Upper lobe of right lung (tissue), 1 donor: ENCODE measurements at places on chromosomes 3 and 15.

DNA sequence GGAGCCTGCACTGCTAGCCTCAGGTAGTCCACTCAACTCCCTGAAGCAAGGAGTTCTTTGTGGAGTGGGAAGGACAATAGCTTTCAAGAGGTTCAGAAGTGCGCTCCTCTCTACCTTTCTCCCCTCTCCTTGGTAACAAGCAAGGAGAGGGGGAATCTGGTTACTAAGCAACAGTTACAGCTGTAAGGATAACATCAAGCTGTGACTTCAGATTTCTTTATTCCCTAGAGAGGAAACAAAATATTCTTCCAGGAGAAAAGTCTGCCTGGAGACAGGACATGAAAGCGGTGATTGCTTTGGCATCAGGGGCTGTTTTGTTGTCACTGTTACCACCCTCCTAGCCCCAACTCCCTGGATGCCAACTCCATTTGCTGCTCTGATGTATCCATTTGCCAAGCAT, 70.4 kb downstream of the TRANK1 start:
- H3K4me3 ChIP-seq = no peak overlapping the region
- H3K4me1 ChIP-seq = no peaks in the 10 kb centered on the region
- no peak for DNase-seq
- H3K27me3 ChIP-seq = no peaks in the 10 kb centered on the region
- H3K27ac ChIP-seq = no peak overlapping the region

DNA sequence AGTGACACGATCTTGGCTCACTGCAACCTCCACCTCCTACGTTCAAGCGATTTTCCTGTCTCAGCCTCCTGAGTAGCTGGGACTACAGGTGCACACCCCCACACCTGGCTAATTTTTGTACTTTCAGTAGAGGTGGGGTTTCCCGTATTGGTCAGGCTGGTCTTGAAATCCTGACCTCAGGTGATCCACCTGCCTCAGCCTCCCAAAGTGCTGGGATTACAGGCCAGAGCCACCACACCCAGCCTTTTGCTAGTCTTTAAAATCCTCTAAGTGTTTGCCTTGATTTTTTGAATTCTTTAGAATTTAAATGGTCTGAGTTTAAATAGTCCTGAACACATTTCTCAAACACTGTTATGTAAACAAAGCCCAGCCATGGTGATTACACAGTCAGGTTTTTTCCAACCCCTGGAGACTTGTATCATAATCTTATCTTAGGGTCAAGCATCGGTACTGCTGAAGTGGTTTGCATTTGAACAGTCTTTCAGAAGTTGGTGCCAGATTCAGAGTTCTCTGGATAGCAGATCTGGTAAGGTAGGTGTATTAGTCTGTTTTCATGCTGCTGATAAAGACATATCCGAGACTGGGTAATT, 28.2 kb upstream of the PIAS1 start:
- no peaks in the 10 kb centered on the region for H3K36me3 ChIP-seq
- H3K27me3 ChIP-seq = no peaks in the 10 kb centered on the region
- H3K27ac ChIP-seq = peak overlapping the region; percentile 42
- DNase-seq = no peak
- H3K4me1 ChIP-seq = peaks cover 4% of the 10 kb centered on the region

DNA sequence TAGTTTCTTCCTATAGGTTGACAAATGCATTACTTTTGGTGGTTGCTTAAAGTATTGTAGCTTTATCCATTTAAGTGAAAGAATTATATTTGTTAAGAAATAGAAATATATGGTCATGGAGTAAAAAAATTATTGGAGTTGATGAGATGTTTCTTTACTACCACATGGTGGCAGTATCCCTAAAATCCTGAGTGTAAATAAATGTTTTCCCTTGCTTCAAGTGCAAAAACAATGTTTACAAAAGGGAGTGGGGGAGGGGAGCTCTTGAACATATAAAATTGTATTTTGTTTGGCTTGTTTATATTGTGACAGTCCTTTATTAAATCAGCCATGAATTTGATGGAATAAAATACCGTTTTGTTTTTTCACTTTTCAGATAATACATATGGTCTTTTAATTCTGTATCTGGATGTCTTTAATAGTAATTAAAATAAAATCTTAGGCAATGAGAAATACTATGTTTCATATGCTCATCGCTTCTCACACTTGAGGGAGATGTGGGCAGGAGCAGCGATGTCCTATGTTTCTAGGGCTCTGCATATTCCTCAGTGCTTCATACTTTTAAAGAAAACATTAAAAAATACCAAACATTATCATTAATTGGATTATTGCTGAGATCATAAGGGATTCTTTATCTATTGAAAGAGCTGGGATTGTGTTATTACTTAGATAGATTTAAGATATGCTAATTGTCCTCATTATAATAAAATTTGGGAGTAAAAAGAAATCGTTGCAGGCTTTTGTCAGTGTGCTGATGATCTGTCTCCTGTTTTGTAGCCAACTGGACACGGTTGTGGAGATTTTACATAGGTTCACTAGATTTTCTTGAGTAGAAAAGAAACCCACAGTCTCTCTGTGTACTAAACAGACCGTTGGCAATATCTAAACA, 349.7 kb downstream of the TUSC7 start:
- no peak overlapping the region for H3K4me3 ChIP-seq
- no peaks in the 10 kb centered on the region for H3K27me3 ChIP-seq
- H3K27ac ChIP-seq = no peak overlapping the region
- H3K4me1 ChIP-seq = peaks cover 4% of the 10 kb centered on the region

DNA sequence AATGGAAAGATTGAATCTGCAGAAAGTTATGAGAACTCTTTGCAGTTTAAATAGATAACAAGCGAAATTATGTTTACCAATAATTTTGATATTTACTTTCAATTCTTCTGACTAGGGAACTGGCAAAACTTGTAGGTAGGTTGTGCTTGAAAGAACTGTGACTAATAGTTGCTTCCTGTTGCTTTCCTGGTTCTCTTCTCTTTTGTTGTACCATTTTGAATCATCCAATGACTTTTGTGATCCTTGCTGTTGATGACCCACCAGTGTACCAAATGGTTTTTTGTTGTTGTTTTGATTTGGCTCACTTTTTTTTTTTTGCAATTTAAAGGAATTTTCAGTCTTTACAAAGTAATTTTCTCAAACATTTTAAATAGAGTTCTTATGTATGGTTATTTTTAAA, 64.9 kb upstream of the DCBLD2 start:
- H3K4me1 ChIP-seq = no peaks in the 10 kb centered on the region
- no peak overlapping the region for H3K27ac ChIP-seq
- no peak for DNase-seq
- H3K36me3 ChIP-seq = no peaks in the 10 kb centered on the region

DNA sequence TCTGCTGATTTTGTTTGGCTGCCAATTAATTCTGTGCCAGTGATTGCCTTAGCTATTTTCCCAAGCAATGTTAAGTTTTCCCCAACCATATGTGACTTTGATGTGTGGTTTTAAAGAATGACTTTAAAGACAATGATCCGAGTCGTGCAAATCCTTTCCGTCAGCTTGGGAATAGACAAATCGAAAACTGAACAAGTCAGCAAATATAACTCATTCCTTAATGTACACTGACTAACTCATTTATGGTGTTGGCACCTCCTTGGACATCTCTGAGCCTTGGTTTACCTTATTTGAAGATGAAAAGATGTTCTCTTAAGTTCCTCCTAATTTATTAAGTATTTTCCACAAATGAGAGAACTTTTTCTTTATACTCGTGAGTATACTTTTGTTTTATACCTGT, 249.4 kb upstream of the SLCO3A1 start:
- H3K36me3 ChIP-seq = no peaks in the 10 kb centered on the region
- H3K4me3 ChIP-seq = no peak overlapping the region
- no peak overlapping the region for H3K27ac ChIP-seq
- H3K27me3 ChIP-seq = peaks cover 7% of the 10 kb centered on the region
- DNase-seq = no peak
- H3K4me1 ChIP-seq = no peaks in the 10 kb centered on the region

DNA sequence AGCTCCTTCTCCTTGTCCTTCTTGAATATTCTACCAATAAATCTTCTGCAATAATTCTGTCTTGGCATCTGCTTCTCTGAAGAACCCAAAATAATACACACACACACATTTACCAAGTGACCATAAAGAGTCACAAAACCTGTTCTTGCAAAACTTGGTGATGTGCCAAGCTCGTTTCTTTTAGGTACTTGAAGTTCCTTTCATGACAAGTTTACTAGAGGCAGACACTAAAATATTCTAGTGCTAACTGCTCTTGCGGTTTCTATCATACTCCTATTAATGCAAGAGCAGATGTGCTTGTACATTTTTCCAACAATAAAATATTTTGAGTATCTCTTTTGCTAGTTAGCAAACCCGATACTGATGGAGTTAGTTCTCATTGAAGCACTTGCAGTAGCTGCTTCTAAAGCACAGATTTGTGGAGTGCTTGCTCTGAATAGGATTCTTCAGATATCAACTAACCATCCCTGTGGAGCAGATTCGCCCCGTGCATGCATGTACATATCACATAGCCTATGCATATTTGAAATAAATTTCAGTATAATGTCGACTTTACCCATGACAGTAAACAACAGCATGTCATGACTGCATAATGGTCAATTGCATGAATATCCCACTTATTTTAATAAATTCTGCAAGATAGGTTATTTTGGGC, 23.2 kb downstream of the HHLA2 start:
- H3K27ac ChIP-seq = no peak overlapping the region
- H3K36me3 ChIP-seq = no peaks in the 10 kb centered on the region
- DNase-seq = no peak

DNA sequence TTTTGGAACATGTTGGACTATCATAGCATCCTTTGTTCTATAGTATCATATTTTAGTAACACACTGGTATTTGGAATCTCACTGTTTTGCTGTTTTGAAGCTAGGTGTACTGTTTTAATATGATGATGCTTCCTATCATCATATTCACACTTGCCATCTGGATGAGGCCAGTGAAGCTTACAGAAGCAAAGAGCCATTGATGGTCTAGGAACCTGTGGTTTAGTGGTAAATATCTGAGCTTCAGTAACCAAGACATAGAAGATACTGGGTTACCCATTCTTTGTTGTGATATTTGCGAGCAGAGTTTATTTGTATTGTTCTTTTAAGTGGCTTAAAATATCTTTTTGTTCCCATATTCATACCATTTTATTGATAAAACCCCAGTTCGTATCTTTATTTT, 304.1 kb downstream of the SATB1 start:
- DNase-seq = no peak
- no peak overlapping the region for H3K4me3 ChIP-seq
- no peaks in the 10 kb centered on the region for H3K27me3 ChIP-seq
- no peak overlapping the region for H3K27ac ChIP-seq
- H3K36me3 ChIP-seq = no peaks in the 10 kb centered on the region

DNA sequence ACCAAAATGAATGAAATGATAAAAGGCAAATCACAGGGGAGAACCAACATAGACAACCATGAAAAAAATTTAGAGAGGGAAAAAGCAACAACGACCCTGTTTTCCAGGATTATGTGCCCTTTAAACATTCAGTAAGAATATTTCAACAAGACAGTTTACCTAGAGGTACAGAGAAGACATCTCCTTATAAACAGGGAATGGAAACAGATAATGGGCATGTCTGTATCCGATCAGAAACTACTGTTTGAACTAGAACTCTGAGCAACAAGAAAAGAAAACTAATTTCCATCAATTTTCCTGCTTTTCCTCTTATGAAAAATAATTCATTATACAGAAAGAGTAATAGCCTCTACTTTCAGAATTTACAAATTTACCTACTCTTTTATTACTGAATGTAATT, 39.3 kb downstream of the DLG1 start:
- no peaks in the 10 kb centered on the region for H3K36me3 ChIP-seq
- no peak overlapping the region for H3K4me3 ChIP-seq
- H3K27ac ChIP-seq = no peak overlapping the region

GRCh38 chr3:124615896-124616543, 114.2 kb upstream of the UMPS start:
- no peak overlapping the region for H3K4me3 ChIP-seq
- DNase-seq = no peak
- no peak overlapping the region for H3K27ac ChIP-seq

DNA sequence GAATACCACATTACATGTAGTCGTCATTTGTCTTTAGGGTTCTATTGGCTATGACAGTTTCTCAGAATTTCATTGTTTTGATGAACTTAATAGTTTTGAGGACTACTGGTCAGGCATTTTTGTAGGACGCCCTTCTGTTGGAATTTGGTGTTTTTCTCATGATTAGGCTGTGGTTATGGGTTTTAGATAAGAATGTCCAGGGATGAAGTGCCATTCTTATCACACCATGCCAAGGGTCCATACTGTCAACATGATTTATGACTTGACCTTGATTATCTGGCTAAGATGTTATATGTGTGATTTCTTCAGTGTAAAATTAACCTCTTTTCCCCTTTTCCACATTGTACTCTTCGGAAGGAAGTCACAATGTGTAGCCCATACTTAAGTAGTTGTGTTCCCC, 135.3 kb downstream of the DIPK2A start:
- DNase-seq = no peak
- no peak overlapping the region for H3K27ac ChIP-seq
- no peaks in the 10 kb centered on the region for H3K27me3 ChIP-seq
- H3K36me3 ChIP-seq = no peaks in the 10 kb centered on the region

GRCh38 chr15:43209059-43209824, 11.6 kb downstream of the EPB42 start:
- H3K27me3 ChIP-seq = peaks cover 6% of the 10 kb centered on the region
- no peak for DNase-seq
- H3K27ac ChIP-seq = no peak overlapping the region
- no peaks in the 10 kb centered on the region for H3K4me1 ChIP-seq
- no peaks in the 10 kb centered on the region for H3K36me3 ChIP-seq

- no peak for DNase-seq
- H3K4me1 ChIP-seq = no peaks in the 10 kb centered on the region
- H3K27ac ChIP-seq = no peak overlapping the region
- H3K4me3 ChIP-seq = no peak overlapping the region
These were observed 113.2 kb downstream of the PPP2R3A start for GRCh38 chr3:136078421-136079364.

DNA sequence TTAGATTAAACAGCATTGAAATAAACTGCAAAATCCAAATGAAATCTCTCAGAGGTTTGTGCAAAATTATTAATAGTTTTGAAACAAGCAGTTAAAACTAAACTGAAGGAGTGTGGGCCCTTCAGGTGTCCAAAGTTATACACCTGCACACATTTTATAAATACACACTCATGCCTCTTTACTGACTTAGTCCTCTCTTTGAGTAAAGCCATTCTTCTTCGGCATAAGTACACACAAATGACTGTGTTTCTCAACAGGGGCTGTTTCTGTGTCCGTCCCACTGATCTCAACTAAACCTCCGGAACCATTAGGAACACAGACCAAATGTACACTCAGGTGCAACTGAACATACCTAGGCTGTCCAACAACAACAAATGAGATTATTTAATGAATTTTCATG, 18.8 kb downstream of the MECOM start:
- no peaks in the 10 kb centered on the region for H3K4me1 ChIP-seq
- H3K27ac ChIP-seq = no peak overlapping the region
- H3K4me3 ChIP-seq = no peak overlapping the region
- no peaks in the 10 kb centered on the region for H3K36me3 ChIP-seq

- peaks cover 9% of the 10 kb centered on the region for H3K27me3 ChIP-seq
- no peaks in the 10 kb centered on the region for H3K36me3 ChIP-seq
- no peak overlapping the region for H3K27ac ChIP-seq
- DNase-seq = no peak
- H3K4me3 ChIP-seq = no peak overlapping the region
- H3K4me1 ChIP-seq = no peaks in the 10 kb centered on the region
These were observed 80.8 kb upstream of the PROK2 start for GRCh38 chr3:71865727-71866126.

- no peak overlapping the region for H3K4me3 ChIP-seq
- DNase-seq = no peak
- H3K27me3 ChIP-seq = peaks cover 6% of the 10 kb centered on the region
- H3K27ac ChIP-seq = no peak overlapping the region
- no peaks in the 10 kb centered on the region for H3K36me3 ChIP-seq
These were observed 37.1 kb downstream of the GJD2 start for GRCh38 chr15:34717729-34718128.

- no peak overlapping the region for H3K27ac ChIP-seq
- H3K4me1 ChIP-seq = no peaks in the 10 kb centered on the region
- H3K36me3 ChIP-seq = no peaks in the 10 kb centered on the region
- H3K27me3 ChIP-seq = no peaks in the 10 kb centered on the region
- DNase-seq = no peak
These were observed 25.9 kb downstream of the TMCC1 start for GRCh38 chr3:129867506-129868124.
